ENCODE measurements at places on chromosomes 1 and 21. TPM values are rescaled to one million over a fixed set of nuclear protein-coding genes. Genes with fewer than 3 reads are reported as not detected.

C2CD2 gene
- total RNA-seq, result 16.7 TPM

GUCA2A gene
- not detected for total RNA-seq

IFI44L gene
- 5.3 TPM for total RNA-seq

C1orf210 gene
- total RNA-seq, result not detected

IL24 gene
- not detected for total RNA-seq

RAP1A gene
- total RNA-seq, result 42.5 TPM

IL6R gene
- total RNA-seq, result 4.4 TPM

P3R3URF gene
- not detected for total RNA-seq

NID1 gene
- total RNA-seq, result 295 TPM

PTGS2 gene
- 0.29 TPM for total RNA-seq

MROH9 gene
- total RNA-seq, result not detected

AMY2B gene
- not detected for total RNA-seq

COL8A2 gene
- 6.2 TPM for total RNA-seq

NLRP3 gene
- 0.18 TPM for total RNA-seq

ERICH3 gene
- not detected for total RNA-seq

AADACL3 gene
- total RNA-seq, result not detected

F5 gene
- total RNA-seq, result not detected

GREM2 gene
- not detected for total RNA-seq

EXTL2 gene
- 42.0 TPM for total RNA-seq

TTC34 gene
- under 0.01 TPM for total RNA-seq

UQCRH gene
- total RNA-seq, result 479 TPM

RCSD1 gene
- 0.29 TPM for total RNA-seq

LCE1E gene
- not detected for total RNA-seq

Measured in myometrial cell (primary cell).